Activated effector memory CD4-positive, alpha-beta T cell treated with Interleukin-2 at 50 U/mL for 16 hours (primary cell): ENCODE measurements at places on chromosomes 6 and 20.

GRCh38 chr6:166435574-166435973 lies 52.8 kb upstream of the MPC1 start:
- DNase-seq, result peak; percentile 29

- DNase-seq, result no peak
Measured at GRCh38 chr20:62054451-62054953, 11.2 kb downstream of the TAF4 start.

GRCh38 chr6:47261191-47261590 lies 48.5 kb downstream of the TNFRSF21 start:
- no peak for DNase-seq

- DNase-seq, result no peak
Measured at GRCh38 chr6:34138191-34138590, 7.7 kb downstream of the GRM4 start.

- DNase-seq, result no peak
Measured at GRCh38 chr6:6925391-6926164, 182.2 kb upstream of the RREB1 start.

DNA sequence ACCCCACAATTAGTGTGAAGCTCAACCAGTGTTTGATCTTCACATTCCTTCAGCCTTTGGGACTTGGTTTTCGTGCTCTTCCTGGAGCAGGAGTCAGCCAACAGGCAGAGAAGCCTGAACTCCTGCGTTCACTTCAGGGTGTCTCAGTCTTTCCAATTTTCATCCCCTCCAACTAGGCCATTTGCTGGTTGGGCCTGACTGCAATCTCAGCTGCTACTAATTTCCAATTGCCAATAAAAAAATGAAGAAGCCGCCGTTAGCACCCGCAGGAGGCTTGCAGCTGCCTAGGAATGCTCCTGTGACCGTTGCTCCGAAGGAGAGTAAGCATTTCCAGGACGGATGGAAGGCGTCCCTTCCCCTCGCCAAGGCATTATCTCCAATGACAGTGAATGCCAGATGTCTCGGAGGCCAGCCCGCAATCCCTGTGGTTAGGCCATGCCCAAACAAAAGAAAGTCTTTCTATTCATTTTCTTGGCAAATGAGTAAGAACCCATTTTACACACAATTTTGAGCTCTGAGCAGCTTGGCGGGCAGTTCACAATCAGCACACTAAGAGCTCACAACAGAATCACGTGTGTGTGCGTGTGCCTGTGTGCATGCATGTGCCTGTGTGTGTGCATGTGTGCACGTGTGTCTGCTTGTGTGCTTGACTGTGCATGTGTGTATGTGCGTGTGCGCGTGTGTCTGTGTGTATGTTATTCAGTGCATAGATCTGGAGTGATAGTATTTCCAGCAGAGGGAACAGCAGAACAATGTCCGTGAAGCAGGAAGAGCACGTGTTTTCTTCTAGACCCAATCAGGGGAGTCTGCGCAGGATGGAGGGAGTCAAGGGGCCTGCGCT lies 301.2 kb downstream of the SMOC2 start:
- DNase-seq, result no peak

DNA sequence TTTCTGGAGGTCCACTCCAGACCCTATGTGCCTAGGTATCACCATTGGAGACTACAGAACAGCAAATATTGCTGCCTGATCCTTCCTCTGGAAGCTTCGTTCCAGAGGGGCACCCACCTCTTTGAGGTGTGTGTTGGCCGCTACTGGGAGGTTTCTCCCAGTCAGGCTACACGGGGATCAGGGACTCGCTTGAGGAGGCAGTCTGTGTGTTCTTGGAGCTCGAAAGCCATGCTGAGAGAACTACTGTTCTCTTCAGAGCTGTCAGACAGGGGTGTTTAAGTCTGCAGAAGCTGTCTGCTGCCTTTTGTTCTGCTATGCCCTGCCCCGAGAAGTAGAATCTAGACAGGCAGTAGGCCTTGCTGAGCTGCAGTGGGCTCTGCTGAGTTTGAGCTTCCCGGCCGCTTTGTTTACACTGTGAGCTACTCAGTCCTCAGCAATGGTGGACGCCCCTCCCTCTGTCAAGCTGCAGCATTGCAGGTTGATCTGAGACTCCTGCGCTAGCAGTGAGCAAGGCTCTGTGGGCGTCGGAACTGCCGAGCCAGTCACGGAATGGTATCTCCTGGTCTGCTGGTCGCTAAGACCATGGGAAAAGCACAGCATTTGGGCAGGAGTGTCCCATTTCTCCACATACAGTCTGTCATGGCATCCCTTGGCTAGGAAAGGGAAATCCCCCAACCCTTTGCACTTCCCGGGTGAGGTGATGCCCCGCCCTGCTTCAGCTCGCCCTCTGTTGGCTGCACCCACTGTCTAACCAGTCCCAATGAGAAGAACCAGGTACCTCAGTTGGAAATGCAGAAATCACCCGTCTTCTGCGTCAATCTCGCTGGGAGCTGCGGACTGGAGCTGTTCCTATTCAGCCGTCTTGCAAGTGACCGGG lies 32.5 kb upstream of the ASCC3 start:
- DNase-seq, result no peak

- DNase-seq, result no peak
Measured at GRCh38 chr20:14955399-14955798, 618.0 kb upstream of the FLRT3 start.

- DNase-seq, result no peak
Measured at GRCh38 chr20:63378626-63379025, 17.5 kb upstream of the CHRNA4 start.

- no peak for DNase-seq
Measured at GRCh38 chr6:170179616-170180324, 111.1 kb downstream of the DLL1 start.

DNA sequence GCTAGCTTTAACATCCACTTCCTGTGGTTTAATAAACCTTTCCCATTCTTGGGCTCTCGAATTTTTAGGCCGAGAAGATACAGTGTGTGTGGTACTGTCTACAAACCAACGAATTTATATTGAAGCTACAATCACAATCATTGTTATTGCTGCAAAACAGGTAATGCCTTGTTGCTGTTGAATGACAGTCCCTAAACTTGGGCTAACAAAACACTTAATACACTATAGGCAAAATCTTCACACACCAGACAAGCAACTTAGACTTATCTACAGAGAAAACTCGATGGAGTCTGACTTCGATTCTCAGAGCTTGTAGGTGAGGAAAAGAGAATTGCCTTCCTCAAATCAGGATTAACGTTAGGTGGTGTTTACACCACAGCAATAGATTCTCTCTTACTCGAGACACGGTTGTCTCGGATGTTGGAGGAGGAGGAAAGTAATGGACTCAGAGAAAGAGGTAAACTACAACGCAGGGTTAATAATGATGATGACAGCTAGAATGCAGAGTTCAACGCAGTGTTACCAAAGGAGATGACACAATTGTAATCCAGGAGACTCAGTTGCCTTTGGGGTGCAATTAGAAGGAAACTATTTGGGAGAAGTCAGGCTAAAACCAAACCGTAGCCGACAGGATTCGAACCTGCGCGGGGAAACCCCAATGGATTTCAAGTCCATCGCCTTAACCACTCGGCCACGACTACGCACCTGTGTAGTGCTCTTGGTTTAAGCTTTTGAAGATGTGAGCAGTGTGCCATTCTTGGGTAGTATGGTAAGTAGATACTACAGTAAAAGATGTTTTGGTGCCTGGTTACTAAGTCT lies 32.5 kb upstream of the ZNF184 start:
- DNase-seq, result peak; percentile 23

- DNase-seq, result no peak
Measured at GRCh38 chr6:158759966-158760617, 59.1 kb downstream of the EZR start.

- no peak for DNase-seq
Measured at GRCh38 chr6:15330174-15330944, 84.5 kb downstream of the JARID2 start.

- no peak for DNase-seq
Measured at GRCh38 chr6:128569732-128570679, 49.6 kb upstream of the PTPRK start.

- DNase-seq, result no peak
Measured at GRCh38 chr6:132458887-132459604, 53.9 kb downstream of the STX7 start.

GRCh38 chr20:6680854-6681253 lies 86.6 kb upstream of the BMP2 start:
- no peak for DNase-seq

GRCh38 chr6:137111296-137112066 lies 62.0 kb downstream of the IL22RA2 start:
- DNase-seq, result no peak

DNA sequence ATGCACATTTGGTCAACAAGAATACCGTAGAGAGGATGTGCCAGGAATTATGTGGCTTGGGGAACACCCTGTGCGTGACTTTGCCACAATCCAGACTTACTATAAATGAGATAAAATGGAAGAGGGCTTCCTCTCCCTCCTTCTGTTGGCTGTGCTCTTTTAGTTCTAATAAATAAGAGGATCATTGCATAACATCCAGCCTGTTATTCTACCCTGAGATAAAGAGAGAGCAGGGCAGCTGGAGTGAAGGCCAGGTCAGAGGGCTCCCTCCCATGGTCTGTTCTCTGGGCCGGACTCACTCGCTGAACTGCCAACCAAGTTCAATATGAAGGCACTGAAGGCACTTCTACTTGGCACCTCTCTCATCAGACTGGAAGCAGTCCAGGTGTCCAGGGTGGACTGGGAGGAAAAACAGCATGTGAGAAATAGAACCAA lies 91.7 kb downstream of the MTFR2 start:
- no peak for DNase-seq

DNA sequence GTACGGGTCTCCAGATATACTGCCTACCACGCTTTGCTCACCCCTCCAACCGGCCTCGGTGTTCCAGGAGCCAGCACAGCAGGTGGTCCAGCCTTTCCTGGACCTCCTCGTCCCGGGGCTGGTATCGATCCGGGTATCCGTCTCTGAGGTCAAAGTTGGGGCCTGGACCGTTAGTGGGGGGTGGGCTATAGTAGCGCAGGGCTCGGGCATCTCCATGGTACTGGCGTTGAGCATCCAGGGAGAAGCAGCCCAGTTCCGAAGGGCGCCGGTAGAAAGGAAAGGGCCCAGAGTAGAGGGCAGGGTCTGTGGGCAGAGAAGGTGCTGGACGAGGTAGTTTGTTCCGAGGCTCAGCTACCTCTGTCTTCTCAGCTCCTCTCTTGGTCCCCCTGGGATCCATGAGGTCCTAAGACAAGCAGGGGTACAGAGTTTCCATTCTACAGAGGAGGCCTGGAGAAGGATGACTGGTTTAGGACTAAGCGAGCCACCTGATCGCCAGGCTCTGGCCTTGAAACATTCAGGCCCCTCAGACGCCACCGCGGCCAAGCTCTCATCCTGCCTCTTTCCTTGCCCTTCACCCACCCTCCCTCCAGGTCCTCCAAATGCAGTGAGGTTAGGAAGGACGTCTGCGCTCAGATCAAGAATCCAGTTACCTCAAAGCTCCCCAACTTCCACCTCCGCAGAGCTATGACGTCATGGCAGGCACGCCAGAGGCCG lies 502 bp downstream of the DXO start:
- DNase-seq, result no peak

GRCh38 chr20:51506527-51507215 lies 35.8 kb downstream of the NFATC2 start:
- no peak for DNase-seq

DNA sequence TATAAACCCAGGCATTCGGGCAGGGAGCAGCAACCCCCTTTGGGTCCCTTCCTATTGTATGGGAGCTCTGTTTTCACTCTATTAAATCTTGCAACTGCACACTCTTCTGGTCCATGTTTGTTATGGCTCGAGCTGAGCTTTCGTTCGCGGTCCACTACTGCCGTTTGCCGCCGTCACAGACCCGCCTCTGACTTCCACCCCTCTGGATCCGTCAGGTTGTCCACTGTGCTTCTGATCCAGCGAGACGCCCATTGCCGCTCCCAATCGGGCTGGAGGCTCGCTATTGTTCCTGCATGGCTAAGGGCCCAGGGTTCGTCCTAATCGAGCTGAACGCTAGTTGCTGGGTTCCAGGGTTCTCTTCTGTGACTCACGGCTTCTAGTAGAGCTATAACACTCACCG lies 111.3 kb downstream of the TMEM170B start:
- no peak for DNase-seq

- DNase-seq, result no peak
Measured at GRCh38 chr6:46235242-46235641, 64.5 kb upstream of the ENPP5 start.
